ENCODE measurements at places on chromosomes 16 and 17. TPM values are rescaled to one million over a fixed set of nuclear protein-coding genes. Genes with fewer than 3 reads are reported as not detected.
A peak's percentile ranks its signal among the peaks of the same experiment; 100 is the strongest.

GRCh38 chr16:12611916-12612597, 191.6 kb downstream of the CPPED1 start:
- no peak overlapping the region for H3K27ac ChIP-seq
- H3K36me3 ChIP-seq, result no peaks in the 10 kb centered on the region
- no peaks in the 10 kb centered on the region for H3K4me1 ChIP-seq
- no peaks in the 10 kb centered on the region for H3K27me3 ChIP-seq
- no peak overlapping the region for H3K4me3 ChIP-seq
- no peak for DNase-seq

DNA sequence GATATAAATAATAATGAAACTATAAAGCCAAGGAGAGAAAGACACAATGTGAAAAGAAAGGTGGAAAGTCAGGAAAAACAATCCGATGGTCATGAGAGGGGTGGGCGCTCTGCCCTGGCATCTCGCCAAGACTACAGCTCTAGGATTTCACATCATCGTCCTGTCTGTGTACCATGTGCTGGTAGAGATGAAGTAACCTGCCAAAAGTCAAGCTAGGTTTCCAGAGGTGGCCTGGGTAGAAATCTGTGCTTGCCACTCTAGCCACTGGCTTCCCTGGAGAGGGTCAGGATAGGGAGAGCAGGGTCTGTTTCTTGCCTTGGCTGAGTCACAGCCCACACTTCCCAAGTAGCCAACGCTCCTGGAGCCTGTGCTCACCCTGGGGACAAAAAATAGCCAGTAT, 31.0 kb upstream of the TRAP1 start:
- H3K27ac ChIP-seq, result no peak overlapping the region
- no peak for DNase-seq
- H3K27me3 ChIP-seq, result no peaks in the 10 kb centered on the region
- H3K4me1 ChIP-seq, result peaks cover 7% of the 10 kb centered on the region
- peaks cover 58% of the 10 kb centered on the region for H3K36me3 ChIP-seq
- no peak overlapping the region for H3K4me3 ChIP-seq

DNA sequence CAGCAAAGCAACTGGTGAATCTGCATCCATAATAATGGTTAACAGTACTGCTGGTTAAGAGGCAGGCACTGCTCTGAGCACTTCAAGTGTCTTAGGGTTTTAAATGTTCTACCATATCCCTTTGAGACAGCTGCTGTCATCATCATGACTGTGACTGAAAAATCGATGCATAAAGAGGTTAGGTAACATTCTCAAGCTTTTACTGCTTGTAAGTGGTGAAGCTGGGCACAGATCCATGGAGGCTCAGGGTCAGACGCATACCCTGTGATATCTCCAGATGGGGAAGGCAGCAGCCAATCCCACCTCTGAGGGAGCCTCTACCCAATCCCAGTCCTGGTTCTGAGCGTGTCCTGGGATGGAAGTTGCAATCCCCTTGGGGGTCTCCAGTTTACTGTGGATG, 57.6 kb upstream of the SOX9 start:
- H3K27ac ChIP-seq, result no peak overlapping the region
- H3K4me3 ChIP-seq, result no peak overlapping the region
- no peak for DNase-seq
- peaks cover 2% of the 10 kb centered on the region for H3K27me3 ChIP-seq

DNA sequence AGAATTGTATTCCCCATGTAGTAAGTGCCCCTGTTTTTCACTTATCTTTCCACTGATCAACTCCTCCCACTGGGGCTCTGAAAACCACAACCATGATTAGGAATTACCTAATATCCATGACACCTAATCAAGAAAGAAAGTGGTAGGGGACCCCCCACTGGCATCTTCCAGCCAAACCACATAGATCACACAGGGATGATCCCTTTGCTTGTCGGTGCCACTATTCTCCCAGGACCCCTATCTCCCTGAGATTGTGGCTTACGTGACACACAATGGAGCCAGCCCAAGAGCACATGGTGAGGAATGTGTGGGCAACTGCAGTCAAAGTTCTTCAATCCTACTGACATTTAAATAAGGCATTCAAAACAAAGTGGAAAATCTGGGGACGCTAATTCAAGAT, 17.6 kb upstream of the DNAH9 start:
- no peak for DNase-seq
- no peaks in the 10 kb centered on the region for H3K27me3 ChIP-seq
- no peaks in the 10 kb centered on the region for H3K4me1 ChIP-seq
- H3K36me3 ChIP-seq, result no peaks in the 10 kb centered on the region
- no peak overlapping the region for H3K4me3 ChIP-seq

DNA sequence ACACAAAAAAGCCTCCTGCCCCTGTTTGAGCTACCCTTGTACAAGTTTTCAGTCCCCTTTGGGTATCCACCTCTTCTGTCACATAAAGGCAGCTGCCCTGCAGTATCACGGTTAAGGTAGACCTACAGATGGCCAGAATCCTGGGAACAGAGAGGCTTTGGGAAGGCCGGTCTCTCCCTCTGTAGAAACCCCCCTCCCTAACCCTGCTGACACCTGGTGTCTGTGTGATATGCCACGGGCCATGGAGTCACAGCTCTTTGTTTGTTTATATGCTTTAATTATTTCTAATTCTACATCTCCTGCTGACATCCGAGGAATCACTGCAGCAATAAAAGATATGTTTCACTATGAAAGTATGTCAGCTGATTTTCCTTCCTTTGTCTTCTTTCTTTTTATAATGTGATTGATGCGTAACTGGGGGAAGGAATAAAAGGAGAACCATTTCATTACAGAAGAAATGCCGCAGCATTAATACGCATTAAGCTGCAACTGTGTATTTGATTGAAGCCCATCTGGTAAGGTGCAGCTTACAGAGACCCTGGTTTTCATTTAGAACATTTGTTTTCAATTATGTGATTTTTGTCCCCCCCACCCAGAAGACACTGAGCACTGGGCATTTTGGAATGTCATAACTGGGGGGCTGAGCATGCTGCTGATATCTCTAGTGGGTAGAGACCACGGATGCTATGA, 142.1 kb downstream of the SLC39A11 start:
- H3K4me3 ChIP-seq, result no peak overlapping the region
- H3K4me1 ChIP-seq, result no peaks in the 10 kb centered on the region
- no peaks in the 10 kb centered on the region for H3K36me3 ChIP-seq
- no peak for DNase-seq
- no peaks in the 10 kb centered on the region for H3K27me3 ChIP-seq

GRCh38 chr17:4234401-4234800, 29.4 kb downstream of the ANKFY1 start:
- no peak overlapping the region for H3K4me3 ChIP-seq
- DNase-seq, result peak; percentile 31
- no peak overlapping the region for H3K27ac ChIP-seq
- peaks cover 13% of the 10 kb centered on the region for H3K36me3 ChIP-seq

- H3K4me1 ChIP-seq, result peaks cover 25% of the 10 kb centered on the region
- DNase-seq, result peak; percentile 98
- peak overlapping the region; percentile 33 for H3K4me3 ChIP-seq
- no peaks in the 10 kb centered on the region for H3K36me3 ChIP-seq
- no peaks in the 10 kb centered on the region for H3K27me3 ChIP-seq
- H3K27ac ChIP-seq, result peak overlapping the region; percentile 100
Measured at GRCh38 chr17:59829217-59830006, 63.3 kb downstream of the TUBD1 start.

DNA sequence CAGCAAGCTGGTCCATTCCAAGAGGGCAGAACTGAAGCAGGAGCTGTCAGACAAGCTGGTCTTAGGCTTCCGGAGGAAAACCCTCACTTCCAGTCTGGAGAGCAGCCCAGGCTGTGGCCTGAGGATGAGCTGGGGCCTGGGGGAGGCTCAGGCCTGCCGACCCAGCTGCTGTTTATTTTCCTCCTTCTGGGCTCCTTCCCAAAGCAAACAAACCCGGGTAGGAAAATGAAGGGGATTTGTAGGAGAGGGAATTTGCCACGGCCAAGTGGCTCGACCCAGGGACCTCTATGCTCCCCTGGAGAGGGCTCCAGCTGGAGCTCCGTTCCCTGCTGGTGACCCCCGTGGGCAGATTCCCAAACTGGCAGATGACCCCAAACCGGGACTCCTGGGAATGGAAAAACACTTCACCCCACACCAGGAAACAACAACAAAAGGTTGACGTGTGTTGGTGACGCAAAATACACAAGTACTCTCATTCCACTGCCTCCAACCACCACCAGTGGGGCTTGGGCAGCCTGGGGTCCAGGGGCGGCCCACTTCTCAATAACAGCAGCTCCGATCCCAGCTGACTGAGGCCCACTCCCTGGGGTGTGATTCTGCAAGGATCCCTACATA, 8.8 kb downstream of the JUP start:
- peak; percentile 96 for DNase-seq
- H3K4me3 ChIP-seq, result no peak overlapping the region
- H3K36me3 ChIP-seq, result peaks cover 7% of the 10 kb centered on the region
- no peaks in the 10 kb centered on the region for H3K27me3 ChIP-seq
- peak overlapping the region; percentile 82 for H3K27ac ChIP-seq

Gene NHERF2
- total RNA-seq, result 20.8 TPM

Gene GRAPL
- total RNA-seq, result not detected

Gene CIBAR2
- total RNA-seq, result 0.18 TPM

Gene TPPP3
- 0.54 TPM for total RNA-seq

Gene LCMT1
- total RNA-seq, result 60.0 TPM

Gene ZPBP2
- total RNA-seq, result not detected

Gene PAM16
- total RNA-seq, result 25.6 TPM

Gene TNP2
- not detected for total RNA-seq

Gene ADAMTS18
- not detected for total RNA-seq

Measured in IMR-90 (cell line).